DMS 273 treated with DMSO at 0.1 percent for 48 hours (cell line): ENCODE measurements at places on chromosomes 7 and 10.
A peak's percentile ranks its signal among the peaks of the same experiment; 100 is the strongest.

DNA sequence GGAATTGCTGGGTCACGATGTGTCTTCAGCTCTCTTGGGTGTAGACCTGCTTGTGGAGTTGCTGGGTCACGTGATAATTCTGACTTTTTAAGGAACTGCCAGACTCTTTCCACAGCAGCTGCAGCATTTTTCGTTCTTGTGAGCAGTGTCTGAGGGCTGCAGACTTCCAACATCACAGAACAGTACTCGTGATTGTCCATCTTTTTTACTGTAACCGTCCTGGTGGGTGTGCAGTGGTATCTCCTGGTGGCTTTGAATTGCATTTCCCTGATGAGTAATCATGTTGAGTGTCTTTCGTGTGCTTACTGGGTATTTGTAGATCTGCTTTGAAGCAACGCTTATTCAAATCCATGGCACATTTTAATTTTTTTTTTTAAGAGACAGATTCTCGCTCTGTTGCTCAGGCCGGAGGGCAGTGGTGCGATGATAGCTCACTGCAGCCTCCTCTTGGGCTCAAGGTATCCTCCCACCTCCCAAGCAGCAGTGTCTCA lies 22.7 kb downstream of the INPP5A start:
- DNase-seq, result no peak

DNA sequence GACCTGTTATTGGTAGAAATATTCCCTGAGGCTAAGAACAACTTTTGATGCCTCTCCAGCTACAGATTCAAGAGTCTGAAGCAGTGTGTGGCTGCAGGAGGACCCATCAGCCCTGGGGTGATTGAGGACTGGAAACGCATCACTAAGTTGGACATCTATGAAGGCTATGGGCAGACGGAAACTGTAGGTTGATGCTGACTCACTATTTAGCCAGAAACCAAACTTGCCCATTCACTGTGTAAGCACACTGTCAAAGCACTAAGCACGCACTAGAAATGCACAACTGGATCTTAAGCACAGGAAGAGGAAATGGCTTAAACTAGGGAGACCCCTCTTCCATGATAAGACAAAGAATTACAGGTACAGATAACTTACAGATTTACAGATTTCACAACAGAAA lies 20.8 kb downstream of the ACSM6 start:
- no peak for DNase-seq

- DNase-seq, result no peak
Measured at GRCh38 chr10:26439406-26440087, 1.4 kb downstream of the APBB1IP start.

DNA sequence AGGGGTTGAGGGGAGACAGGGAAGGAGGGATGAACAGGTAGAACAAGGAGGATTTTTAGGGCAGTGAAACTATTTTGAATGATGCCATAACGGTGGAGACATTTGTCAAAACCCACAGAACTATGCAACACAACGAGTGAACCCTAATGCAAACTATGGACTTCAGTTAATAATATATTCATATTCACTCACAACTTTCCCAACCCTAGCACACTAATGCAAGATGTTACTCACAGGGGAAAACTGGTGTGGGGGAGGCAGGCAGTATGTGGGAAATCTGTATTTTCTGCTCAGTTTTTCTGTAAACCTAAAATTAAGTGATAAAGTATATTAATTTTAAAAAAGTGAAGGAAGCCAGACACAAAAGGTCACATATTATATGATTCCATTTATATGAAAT lies 17.3 kb downstream of the GNA12 start:
- DNase-seq, result no peak

- no peak for DNase-seq
Measured at GRCh38 chr10:14975672-14976273, 16.6 kb downstream of the MEIG1 start.

GRCh38 chr10:7853226-7853842 lies 35.0 kb downstream of the TAF3 start:
- DNase-seq, result no peak

GRCh38 chr7:84651876-84652275 lies 457.3 kb upstream of the SEMA3A start:
- no peak for DNase-seq

DNA sequence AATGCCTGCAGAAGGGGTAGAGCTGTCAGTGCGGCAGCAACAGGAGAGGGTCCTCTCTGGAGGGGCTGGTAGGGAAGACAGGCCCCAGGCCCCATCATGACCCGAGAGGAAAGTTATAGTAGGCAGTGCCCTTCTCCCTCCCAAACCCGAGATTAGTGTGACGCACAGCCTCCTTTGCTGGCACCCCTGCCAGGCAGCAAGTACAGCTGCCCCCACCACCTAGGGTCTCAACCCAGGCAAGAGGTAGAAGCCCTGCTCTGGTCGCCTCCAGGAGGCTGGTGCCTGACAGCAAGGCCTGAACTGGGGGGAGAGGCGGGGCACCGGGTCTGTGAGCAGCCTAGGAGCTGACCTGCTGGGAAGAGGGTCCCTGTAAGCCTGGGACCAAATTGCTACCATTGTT lies 15.5 kb downstream of the LOXL4 start:
- DNase-seq, result no peak

- no peak for DNase-seq
Measured at GRCh38 chr10:59865101-59865500, 41.3 kb downstream of the CCDC6 start.

- DNase-seq, result no peak
Measured at GRCh38 chr7:115763347-115763746, 267.2 kb downstream of the TFEC start.

- no peak for DNase-seq
Measured at GRCh38 chr10:129192344-129193128, 274.5 kb upstream of the MGMT start.

GRCh38 chr7:79241288-79242060 lies 212.0 kb downstream of the MAGI2 start:
- no peak for DNase-seq

DNA sequence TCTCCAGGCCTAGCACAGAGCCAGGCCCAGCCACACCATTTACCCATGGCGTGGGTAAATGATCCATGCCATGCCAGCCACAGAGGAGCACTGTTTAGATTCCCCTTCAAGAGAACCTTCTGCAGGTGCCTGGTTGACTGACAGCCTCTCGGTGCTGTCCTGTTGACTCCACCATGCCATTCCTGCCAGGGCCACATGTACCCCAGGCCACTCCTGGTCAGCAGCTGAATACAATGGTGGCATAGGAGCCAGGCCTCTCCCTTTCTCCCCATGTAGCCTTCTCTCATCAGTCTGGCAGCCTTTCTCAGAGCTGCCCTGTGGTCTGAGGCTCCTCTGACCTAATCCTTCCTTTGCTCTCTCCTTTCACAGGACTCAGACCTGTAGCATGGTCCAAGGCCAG lies 39.2 kb upstream of the GPAM start:
- no peak for DNase-seq

- no peak for DNase-seq
Measured at GRCh38 chr7:96303686-96304443, 18.0 kb downstream of the SLC25A13 start.

DNA sequence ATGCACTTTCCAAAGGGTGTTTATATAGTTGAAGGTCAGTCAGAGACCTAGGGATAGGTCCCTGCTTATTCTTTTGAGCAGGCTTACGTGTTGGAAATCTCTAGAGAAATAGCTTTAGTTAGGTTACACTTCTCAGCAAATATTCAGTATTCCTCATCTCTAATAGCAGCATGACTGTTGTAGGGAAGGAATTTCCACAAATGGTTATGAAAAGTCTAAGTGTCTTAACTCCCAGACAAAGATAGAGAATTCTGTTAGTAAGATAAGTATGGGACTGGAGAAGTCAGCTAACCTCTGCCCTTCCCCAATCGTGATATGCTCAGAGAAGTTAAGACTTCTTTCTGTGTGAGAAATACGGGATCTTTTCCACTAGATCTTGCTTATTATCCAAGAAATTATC lies 16.5 kb downstream of the SGPL1 start:
- DNase-seq, result no peak

DNA sequence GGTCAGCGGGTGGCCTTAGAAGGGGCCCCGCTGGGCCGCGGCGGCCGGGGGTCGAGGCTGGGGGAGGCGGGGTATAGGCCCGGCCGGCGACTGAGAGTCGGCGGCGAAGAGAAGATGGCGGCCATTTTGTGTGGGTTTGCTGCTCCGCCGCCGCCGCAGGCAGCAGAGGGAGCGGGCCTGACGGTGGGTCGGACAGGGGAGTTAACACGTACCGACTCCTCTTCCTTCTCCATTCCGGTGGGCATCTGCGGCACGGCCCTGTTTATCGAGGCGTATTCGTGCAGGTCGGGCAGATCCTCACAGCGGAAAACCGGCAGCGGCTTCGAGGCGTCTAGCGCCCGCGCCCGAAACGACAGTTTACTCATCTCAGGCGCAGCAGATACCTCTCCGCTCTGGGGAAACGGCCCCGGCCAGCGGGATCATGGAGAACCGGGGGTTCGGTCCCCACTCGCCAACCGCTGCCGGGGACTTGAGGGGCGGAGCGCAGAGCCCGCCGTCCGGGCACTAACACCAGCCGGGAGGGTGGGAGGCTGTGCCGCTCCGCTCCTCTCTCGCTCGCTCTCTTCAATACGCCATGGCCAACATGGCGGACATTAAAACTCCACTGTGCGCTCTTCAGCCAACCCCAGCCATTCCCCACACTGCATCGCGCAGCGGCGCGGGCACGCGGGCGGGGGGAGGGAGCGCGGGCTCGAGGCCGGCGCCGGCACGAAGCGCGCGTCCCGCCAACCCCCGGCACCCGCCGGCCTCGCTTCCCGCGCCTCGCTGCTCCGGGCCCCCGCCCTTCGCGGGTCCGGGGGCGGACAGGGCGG lies at the start of gene EPC1:
TSS of gene EPC1 (minus strand) at position 608 of the 812 bp plus-strand sequence. CDS start at position 365, 243 bp downstream.
- peak; percentile 56 for DNase-seq

GRCh38 chr10:15787426-15787825 lies 67.7 kb upstream of the ITGA8 start:
- no peak for DNase-seq

GRCh38 chr10:117804470-117805011 lies 242.2 kb downstream of the RAB11FIP2 start:
- peak; percentile 32 for DNase-seq

DNA sequence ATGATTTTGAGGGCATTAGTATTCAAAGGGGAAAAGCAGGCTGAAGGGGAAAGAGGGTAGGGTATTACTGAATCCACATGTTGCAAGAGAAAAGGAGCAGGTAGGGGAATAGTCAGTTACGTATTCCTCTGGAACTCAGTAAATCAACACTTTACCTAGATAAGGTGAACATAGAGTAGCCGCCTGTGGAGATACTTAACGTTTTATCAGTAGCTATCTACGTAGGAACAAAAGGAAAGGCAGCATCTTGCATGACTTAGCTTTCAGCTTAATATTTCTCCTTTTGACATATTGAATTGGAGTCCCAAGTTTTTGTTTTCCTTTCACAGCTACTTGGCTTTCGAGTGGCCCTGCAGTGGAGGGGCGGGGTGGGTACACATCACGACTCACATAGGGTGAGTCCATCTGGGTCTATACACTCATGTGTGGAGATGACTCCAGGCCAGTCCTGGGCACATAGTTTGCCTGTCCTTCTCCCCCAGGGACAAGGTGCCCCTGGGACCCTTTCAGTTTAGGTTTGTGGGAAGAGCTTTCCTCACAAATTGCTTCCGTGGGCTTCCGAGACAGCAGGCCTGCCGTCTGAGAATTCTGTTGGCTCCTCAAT lies 48.1 kb downstream of the CCNY start:
- no peak for DNase-seq

GRCh38 chr7:31203551-31203950 lies 137.0 kb downstream of the NEUROD6 start:
- DNase-seq, result no peak

DNA sequence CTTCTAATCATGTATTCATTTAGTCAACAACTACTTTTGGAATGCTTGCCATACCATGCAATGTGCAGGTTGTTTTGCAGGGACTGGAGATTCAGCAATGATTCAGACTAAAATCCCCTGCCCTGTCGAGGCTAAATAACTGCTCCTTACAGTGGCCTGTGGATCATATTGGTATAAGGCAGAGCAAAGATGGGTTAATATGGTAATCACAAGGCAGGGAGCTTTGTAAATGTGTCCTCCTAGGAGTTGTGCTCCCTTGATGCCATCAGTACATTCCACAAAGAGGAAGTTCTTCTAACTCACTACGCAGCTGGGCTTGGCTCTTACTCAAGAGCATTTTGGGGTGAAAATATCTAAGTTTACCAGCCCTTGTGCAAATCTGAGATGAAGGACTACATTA lies 614 bp upstream of the IFIT2 start:
- DNase-seq, result no peak

DNA sequence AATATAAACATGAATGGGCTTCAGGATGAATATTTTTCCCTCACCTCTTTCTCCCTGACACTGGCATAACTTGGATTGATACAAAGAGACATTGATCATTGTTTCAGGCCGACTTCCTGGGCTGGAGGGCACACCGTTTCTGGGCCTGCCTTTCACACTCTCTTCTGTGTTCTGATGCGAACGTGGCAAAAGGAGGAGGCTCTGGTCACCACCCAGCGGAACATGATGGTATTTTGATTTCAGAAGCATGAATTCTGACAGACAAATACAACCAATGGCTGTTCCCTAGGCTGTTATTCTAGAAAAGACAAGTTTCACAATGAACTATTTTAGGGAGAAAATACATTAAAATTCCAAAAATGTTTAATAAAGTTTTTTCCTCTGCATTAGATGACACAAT lies 534.5 kb upstream of the MKI67 start:
- no peak for DNase-seq

GRCh38 chr10:89398003-89398749 lies 5.8 kb downstream of the IFIT1 start:
- DNase-seq, result no peak

DNA sequence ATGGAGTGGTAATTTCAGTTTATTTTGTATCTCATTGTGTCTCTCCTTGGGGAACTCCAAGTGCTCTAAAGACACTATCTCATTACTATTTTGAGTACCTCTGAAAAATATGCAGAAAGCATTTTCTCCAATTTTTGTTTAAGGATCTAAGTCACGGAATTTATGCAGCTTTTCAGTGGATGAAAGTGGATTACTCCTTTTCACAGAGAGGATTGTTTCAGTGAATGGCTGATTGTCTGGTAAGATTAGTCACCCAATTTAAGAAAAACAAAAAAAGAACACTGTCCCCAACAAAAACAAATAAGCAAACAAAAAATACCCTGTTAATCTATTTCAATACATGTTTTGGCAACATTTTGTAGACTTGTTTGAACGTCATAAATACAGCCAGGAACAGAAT lies 338.3 kb upstream of the TEX47 start:
- no peak for DNase-seq

GRCh38 chr10:132414402-132415016 lies 17.5 kb downstream of the PWWP2B start:
- no peak for DNase-seq

DNA sequence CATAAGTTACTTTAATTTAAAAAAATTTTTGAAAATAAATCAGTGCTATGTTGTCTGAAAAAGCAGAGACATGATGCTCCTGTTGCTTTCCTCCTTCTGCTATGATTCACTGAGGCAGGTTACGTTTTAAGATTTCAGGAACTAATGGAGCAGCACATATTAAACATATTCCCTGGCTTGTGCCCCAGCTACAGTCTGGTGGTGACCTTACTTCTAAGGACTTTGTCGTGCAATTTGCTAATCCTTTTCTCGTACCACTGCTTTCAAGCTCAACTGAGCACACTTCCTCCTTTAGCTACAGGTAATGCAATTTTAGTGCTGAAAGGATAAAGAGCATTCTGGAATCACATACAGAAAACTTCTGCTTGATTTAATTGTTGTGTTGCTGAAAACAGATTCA lies 16.2 kb upstream of the PRR15 start:
- no peak for DNase-seq

GRCh38 chr7:105050493-105050892 lies 36.5 kb downstream of the KMT2E start:
- no peak for DNase-seq

- DNase-seq, result no peak
Measured at GRCh38 chr7:37377231-37377630, 71.4 kb downstream of the ELMO1 start.

GRCh38 chr7:88092676-88092999 lies 127.2 kb downstream of the SRI start:
- DNase-seq, result peak; percentile 98
